ENCODE measurements at places on chromosomes 3 and 15.

GRCh38 chr15:83436513-83437158 is 10.5 kb upstream of the SH3GL3 start:
- no peak for DNase-seq

DNA sequence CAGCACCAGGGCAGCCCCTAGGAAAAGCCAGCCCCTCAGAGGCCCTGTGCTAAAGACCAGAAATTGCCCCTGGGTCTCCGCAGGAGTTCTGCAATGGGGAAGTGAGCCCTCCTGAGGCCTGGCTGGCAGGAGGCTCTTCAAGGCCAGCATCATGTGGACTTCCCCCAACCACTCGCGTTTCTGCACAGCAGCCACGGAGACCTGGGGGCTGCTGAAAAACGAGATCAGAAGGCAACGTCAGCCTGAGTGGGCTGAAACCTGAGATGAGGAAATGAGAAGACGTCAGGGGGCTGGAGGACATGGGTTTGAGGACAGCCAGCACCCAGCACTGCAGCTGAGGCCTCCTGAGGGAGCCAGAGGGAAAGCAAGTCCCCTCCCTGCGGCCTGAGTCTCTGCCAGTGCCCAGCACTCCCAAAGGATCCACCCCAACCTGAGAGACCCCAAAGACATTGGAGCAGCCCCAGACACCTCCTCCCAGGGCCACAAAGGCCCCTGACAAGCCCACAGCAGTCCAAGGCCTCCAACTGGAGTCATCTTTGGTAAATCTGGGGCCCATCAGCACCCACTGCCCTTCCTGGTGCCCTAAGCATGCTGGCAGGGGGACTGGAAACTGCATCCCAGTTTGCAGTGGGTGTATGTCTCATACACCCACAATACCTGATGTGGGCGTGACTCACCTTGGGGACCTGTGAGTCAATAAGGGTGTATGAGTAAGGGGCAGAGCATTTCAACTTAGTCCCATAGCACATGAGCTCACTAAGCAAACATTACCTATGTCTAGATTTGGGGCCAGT is 29.2 kb upstream of the CYP11A1 start:
- DNase-seq: no peak

- no peak for DNase-seq
These were observed 48.2 kb downstream of the ITGB5 start for GRCh38 chr3:124838963-124839362.

GRCh38 chr3:176274161-176274560 is 923.1 kb downstream of the TBL1XR1 start:
- DNase-seq: no peak

- no peak for DNase-seq
These were observed 15.0 kb upstream of the TRANK1 start for GRCh38 chr3:36959821-36960220.

DNA sequence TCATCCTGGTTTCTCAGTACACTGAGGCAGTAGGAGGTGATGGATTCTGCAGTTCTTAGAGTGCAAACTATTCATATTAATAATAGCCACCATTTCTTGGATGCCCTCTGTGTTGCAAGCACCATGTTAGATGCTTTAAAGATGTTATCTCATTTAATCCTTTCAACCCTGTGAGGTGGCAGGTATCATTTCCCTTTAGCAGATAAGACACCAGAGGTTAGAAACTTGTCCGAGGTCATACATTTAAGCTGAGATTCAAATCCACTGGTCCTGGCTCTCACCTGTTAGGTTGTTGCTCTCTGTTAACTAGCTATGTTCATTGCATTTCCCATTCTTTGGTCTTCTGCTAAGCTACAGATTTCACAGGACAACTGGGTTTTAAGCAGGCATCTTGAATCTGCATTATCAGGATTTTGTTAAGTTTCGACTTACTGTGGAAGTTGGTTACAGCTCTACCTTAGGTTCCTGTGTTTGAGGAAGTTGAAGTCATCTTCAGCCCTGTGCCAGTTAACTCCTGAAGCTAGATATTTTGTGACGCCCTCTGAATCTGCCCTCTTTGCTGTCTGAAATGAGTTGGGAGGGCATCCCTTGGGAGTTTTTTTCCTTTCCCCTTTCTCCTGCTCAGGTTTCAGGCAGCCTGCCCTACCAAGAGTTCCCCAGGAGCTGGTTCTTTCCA is 6.4 kb downstream of the PDE8A start:
- no peak for DNase-seq

- DNase-seq: no peak
These were observed 1.1 kb upstream of the PLCH1 start for GRCh38 chr3:155745795-155746550.

DNA sequence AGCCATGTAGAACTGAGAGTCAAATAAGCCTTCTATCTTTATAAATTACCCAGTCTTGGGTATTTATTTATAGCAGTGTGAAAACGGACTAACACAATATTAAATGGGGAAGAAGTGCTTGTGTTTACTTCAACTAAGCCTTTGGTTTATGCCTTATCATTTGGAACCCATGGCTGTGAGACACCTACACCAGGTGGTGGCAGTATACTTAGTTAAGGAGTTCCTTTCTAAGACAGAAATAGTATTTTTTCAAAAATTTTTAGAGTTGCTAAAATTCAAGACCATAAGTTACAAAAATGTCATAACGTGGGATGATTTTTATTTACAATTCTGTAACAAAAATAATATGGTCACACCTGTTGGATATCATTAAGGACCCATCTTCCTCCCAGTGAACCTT is 354.5 kb upstream of the SOX14 start:
- DNase-seq: no peak

DNA sequence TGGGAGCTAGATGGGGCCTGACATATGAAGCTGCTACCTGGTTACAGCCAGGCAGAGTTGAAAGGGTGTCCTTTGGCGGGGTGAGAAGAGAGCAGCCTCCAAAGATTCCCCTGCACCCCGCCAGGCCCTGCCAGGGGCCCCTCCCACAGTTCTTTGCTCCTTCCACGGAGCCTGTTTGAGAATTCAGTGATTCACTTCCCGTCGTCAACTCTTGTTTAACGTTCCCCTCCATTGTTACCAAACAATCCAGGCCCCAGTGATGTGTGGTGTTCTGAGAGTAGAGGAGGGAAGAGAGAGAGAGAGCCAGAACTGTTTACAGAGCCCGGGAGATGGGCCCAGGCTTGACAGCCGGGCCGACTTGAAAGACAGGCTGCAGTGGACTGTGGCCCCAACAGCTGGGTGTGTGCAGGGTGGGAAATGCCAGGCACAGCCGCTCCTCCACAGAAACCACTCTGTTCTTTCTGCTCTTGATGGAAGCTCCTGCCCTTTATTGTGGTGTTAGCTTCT is 81.5 kb downstream of the SMAD3 start:
- no peak for DNase-seq

DNA sequence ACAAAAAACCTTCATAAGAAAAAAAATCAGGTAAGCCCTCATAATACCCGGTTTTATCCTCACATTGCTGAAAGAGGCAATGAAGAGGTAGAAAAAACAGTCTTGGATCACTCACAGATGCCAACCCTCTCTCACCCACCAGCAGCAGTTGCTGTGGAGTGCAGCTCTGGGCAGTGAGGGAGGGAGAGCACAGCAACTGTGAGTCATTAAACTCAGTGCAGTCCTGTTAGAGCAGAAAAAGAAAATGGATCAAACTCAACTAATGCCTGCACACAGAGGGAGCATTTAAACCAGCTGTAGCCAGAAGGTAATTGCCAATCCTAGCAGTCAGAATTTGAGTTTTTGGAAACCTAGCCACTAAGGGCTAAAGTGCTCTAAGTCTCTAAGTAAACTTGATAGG is 1050.6 kb upstream of the ALCAM start:
- DNase-seq: no peak

GRCh38 chr3:56251343-56251945 is 216.8 kb downstream of the ERC2 start:
- peak; percentile 16 for DNase-seq

DNA sequence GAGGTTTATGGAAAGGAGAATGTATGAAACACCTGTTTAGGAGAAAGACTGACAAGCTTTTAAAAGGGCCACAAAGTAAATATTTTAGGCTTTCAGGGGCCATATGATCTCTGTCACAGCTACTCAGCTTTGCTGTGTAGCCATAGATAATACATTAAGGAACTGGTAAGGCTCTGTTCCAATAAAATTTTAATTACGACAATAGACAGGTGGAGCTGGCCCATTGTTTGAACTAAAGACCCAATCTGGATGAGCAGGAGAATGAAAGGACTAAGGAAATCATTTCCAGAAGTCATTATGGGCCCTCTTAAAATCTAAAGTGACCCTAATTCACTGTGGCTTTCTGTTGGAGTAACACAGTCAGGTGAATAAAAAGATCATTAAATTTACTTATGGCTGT is 48.5 kb upstream of the SLC12A8 start:
- DNase-seq: no peak

DNA sequence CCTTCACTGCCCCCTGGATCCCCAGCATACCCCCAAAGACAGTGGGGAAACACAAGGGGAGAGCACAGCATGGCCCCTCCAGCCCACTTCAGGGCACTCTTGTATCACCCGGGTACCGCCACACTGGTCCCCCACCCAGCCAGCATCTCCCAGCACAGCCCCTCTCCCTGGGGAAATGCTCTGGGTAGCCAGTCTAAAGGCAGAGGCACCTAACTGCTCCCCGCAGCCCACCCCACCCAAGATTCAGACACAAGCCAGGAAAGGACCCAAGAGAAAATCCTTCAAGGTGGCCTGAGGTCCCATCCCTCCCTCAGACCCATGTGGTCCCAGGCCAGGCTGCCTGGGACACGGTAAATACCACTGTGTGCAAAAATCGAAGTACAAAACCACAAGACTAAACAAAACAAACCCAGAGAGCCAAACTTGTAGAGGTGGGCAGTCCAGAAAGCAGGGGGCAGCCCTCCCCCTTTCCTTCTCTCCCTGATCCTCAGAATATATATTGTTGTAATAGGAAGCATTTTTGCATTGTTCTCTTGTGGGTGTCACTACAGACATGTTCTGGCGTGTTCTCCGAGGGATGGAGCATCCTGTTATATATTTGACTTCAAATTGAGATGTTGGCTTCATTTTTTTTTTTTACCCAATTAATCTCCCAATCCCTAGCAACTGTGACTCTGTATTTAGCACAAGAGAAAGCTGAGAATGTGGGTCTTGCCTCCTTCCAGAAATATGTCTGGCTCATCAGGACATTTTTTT is 51.7 kb downstream of the GRIP2 start:
- no peak for DNase-seq

GRCh38 chr3:73766599-73767381 is 142.0 kb upstream of the PDZRN3 start:
- peak; percentile 83 for DNase-seq

DNA sequence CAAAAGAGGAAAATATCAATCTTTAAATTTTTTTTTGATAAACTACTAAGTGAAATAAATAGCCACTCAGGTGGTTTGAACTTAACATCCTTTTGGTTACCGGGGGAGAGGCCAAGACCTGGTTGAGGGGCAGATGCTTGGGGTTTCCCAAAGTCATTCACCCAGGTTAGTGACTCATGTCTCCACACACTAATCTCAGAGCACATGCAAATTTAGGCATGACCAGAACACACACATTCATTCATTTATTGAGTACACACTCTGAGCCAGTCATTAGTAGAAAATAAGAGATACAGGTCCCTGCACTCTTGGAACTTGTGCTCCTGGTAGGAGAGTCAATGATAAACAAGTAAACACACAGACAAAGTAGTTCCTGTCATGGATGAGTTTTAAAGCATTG is 7.3 kb downstream of the ILDR1 start:
- no peak for DNase-seq

DNA sequence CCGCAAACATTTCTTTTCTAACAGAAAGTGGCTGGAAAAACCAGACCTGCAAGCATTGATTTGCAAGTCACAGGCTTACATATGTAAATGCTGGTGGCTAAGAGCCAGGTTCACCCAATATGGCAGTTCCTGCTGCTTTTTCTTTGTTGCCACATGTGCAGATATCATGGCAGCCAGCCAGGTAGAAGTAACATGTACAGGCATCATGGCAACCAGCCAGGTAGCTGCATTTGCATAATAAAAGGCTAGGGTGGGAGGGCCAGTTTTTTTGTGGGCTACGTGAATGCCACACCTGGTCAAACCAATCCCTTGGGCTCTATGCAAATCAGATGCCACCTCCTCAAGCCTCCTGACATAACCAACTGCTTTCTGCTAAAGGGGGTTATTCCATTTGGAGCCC is 2.8 kb upstream of the SMCO1 start:
- no peak for DNase-seq

DNA sequence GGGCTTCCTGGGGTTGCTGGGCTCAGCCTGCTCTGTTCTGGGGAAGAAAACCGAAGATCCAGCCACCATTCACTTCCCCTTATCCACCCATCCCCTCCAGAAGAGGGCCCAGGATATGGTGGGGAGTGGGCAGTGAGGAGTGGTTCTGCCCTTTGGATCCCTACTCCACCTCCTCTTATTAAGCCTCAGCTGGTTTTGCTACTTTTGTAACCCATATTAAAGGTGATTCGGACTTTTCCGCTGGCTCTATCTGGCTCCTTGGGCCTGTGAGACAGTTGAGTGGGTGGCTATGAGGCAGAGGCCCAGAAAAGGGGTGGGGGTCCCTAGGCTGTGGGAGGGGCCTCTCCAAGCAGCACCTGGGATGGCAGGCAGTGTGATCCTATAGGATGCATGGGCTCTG is 33.8 kb downstream of the NBEAL2 start:
- no peak for DNase-seq

DNA sequence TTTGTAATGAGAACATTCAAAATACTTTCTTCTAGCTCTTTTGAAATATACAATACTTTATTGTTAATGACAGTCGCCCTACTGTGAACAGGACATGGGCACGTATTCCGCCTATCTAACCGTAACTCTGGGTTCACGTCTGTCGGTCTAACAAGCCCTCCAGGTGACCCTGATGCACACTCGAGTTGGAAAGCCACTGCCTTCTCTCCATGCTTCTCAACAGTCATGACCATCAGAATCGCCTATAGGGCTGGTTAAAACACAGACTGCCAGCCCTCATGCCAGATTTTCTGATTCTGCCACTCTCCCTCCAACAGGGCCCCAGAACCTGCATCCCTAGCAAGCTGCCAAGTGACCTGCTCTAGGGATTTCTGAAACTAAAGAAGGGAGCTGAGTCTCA is 140.2 kb downstream of the FOXP1 start:
- no peak for DNase-seq

GRCh38 chr3:175913286-175913685 is 1054.2 kb downstream of the NAALADL2 start:
- DNase-seq: no peak

DNA sequence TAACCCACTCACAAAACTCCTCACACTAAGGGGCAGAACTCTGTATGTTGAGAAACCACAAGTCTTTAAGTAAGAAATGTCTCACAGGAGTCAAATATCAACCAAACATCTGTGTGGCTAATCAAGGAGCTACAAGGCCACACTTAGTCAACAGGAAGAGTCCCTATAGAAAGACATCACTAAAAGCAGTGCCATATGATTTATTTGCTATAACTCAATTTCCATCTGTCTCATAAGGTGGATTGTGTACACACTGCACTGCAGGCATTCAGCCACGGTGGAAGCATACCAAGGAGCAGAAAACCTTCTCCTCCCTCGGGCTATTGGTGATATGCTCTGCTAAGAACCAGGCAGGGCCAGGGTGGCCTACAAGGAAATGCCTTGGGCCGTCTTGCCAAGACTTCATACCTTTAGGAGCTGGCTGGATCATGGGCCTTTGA is 197.6 kb upstream of the CFAP20DC start:
- no peak for DNase-seq

- no peak for DNase-seq
These were observed 188.0 kb downstream of the SOX2 start for GRCh38 chr3:181899702-181900101.
